ENCODE measurements at places on chromosomes 12 and 14.
A peak's percentile ranks its signal among the peaks of the same experiment; 100 is the strongest.

DNA sequence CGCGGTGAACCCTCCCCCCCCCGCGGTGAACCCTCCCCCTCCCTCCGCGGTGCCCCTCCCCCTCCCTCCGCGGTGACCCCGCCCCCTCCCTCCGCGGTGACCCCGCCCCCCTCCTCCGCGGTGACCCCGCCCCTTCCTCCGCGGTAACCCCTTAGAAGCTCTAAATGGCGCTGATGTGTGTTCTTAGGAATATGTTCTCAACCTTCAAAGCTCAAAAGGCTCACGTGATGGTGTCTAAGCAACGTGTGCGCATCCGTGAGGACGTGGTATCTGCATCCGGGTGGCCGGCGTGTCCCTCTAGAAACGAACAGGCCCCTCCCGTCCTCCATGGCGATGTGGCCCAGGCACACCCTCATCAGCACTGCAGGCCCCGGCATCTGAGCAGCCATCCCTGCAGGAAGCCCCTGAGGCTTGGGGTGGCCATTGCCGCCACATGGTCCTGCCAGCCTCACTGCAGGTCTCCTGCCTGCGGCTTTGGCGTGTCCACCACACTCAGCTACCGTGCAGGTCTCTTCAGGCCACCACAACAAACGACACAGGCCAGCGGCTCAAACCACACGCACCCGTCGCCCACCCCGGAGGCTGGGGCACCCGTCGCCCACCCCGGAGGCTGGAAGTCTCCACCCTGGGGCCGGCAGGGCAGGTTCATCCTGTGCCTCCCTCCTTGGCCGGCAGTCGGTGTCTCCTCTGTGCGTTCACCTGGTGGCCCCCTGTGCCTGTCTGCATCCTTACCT is 14.5 kb upstream of the FBRSL1 start:
- no peak for DNase-seq

DNA sequence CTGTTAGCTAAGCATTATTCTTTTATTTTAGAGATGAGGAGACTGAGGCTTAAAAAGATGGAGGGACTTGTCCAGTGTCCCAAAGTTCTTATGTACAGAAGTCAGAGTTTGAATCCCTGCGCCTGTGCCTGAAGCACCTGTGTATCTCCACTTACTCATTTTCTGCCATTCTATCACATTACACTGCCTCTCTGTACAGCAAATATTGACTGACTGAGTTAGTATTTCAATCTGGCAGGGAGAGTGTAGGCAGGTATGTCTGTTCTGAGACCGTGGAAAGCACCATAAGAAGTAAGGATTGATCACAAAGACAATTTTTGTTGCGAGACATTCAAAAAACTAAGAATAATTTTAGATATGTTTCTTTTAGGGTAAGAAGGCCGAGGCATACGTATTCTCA is 162.7 kb downstream of the KITLG start:
- DNase-seq = no peak

GRCh38 chr14:66115740-66116502 is 370.2 kb upstream of the CCDC196 start:
- DNase-seq = no peak

DNA sequence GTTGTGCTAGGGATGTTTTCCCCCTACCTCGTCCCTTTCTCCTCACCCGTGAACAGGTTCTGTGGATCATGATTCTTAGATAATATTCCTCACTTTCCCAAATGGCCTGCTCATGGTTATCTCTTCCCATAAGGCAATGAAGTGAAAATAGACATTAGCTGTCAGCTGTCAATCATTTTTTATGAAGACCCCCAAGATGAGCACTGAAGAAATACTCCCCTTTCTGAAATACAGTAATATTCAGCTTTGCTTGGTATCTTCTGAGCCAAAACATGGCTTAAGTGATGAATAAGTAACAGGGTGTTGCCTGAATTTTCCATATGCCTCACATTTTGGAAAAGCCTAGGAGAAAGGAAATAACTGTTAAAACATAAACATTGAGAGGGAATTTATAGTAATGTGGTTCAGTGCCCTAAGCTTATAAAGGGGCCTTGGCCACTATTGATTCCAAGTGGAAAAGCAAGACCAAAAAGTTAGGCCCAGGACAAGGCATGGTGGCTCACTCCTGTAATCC is 70.7 kb upstream of the NAP1L1 start:
- DNase-seq = no peak

DNA sequence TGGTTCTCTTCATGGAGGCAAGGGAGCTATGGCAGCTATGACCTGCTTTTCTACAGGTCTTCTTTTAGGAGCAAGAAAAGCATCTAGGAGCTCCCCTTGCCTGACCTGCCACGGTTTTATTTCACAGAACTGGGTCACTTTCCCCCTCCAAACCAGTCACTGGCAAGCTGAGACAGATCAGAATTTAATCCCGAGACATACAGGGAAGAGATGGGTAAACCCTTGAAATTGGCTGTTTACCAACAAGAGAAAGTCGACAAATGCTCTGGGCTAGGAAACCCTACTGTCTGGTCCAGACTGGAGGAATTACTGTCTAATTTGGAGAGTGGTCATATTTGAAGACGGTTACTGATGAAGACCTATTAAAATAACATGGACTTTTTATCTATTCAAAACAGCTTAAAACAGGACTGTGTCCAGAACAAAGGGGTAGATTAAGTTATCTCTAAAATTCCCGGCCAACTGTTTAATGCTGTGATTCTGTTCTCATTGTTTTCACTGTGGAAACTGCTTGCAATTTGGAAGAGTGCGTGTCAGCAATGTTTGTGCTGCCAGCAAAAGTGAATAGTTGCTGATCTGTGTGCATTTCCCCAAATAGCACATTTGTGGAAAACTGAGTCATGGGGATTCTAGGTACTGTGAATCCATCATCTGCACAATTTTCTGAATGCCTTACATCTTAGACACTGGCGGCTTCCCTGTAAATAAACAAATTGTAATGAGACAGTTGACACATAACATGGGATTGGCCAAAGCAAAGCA is 73.4 kb upstream of the EEA1 start:
- peak; percentile 71 for DNase-seq

- DNase-seq = no peak
Observed at GRCh38 chr14:77198561-77198960, 17.0 kb downstream of the TMEM63C start.

GRCh38 chr12:123445388-123446332 is 9.2 kb upstream of the RILPL2 start:
- peak; percentile 62 for DNase-seq

All from amniotic stem cell (primary cell).